ENCODE measurements at places on chromosomes 11 and 22. TPM values are rescaled to one million over a fixed set of nuclear protein-coding genes. Genes with fewer than 3 reads are reported as not detected.

DNA sequence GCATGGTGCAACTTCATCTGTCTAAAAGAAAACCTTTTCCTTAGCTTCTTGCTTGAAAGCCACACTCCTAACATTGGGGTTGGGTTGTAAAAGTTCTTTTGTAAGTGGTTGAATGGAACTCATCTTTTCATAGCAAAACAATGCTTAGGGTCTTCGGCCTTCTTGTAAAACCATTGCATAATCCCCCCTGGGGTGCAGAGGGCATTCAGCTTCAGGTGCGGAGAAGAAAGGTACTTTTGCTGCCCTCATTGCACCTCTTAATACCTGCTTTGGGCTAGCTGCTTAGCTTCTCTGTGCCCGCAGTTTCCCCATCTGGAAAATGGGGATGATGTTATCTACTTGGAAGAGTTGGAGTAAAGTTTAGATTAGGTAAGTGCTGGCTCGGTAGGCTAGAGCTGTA is 10.1 kb downstream of the TEAD1 start:
- peaks cover 3% of the 10 kb centered on the region for H3K36me3 ChIP-seq
- no peak overlapping the region for H3K4me3 ChIP-seq
- H3K27me3 ChIP-seq = no peaks in the 10 kb centered on the region

GRCh38 chr11:111718859-111719258 is 47.3 kb downstream of the PPP2R1B start:
- no peaks in the 10 kb centered on the region for H3K27me3 ChIP-seq
- H3K27ac ChIP-seq = no peak overlapping the region
- H3K36me3 ChIP-seq = peaks cover 41% of the 10 kb centered on the region
- DNase-seq = no peak
- peaks cover 4% of the 10 kb centered on the region for H3K4me1 ChIP-seq

- no peaks in the 10 kb centered on the region for H3K27me3 ChIP-seq
- H3K4me3 ChIP-seq = no peak overlapping the region
- H3K4me1 ChIP-seq = no peaks in the 10 kb centered on the region
- peak; percentile 83 for DNase-seq
- H3K36me3 ChIP-seq = no peaks in the 10 kb centered on the region
Measured at GRCh38 chr22:49209452-49210195, 618.0 kb downstream of the BRD1 start.

DNA sequence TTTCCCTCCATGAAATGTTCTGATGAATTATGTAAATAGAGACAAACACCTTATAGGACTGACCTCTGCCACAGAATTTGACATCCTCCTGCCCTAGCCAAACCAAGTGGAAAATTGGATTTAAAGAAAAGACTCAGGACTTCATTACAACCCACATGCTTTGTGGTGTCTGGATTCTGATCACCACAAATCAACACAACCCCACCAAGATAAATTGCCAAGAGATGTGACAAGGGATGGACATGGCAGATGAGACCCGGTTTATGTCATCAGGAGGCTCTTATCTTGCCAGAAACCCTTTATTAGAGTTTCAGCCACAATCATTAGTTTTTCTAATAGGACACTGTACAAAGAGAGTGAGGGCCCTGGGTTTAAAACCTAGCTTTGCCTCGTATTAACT is 57.9 kb upstream of the SLC6A5 start:
- H3K36me3 ChIP-seq = no peaks in the 10 kb centered on the region
- no peak overlapping the region for H3K4me3 ChIP-seq
- no peak overlapping the region for H3K27ac ChIP-seq
- H3K27me3 ChIP-seq = no peaks in the 10 kb centered on the region
- no peak for DNase-seq

DNA sequence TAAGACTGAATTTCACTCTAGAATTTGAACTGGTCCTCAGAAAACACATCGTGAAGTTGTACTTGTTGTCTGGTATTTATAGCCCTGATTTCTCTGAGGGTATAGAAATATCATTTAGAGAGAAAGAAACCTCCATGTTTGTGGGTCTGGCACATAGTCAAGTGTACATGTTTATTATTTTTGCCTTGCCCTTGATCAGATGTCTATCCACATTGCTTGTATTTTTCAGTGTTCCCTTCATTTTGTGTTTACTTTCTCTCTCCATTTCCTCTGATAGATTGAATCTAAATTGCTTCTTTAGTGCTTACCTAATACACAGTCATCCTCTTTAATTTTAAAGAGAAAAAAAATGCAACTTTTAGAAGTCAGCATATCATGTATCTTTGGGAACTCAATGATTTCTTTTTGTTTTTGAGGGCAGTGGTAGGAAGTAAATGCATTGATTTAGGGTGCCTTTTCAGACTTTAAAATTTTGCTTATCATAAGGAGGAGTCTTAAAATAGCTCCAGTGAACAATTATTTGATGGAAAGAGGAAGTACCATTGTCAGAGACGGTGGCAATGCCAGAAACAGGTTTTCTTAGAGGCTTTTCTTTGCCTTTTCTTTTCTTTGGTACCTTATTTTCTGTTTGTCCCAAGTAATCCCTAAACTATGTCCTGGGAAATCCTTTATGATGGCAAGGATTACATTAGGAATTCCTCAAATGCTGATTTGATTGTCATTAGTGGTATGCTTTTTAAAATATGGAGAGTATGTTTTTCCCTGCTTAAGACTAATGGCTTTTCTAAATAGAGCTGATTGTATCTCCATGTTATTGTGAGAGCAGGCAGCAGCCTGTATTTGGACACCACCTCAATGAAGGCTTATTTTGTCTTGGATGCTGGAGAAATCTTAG is 29.8 kb upstream of the TECTA start:
- H3K27me3 ChIP-seq = no peaks in the 10 kb centered on the region
- H3K4me3 ChIP-seq = no peak overlapping the region
- H3K36me3 ChIP-seq = peaks cover 5% of the 10 kb centered on the region
- DNase-seq = no peak

DNA sequence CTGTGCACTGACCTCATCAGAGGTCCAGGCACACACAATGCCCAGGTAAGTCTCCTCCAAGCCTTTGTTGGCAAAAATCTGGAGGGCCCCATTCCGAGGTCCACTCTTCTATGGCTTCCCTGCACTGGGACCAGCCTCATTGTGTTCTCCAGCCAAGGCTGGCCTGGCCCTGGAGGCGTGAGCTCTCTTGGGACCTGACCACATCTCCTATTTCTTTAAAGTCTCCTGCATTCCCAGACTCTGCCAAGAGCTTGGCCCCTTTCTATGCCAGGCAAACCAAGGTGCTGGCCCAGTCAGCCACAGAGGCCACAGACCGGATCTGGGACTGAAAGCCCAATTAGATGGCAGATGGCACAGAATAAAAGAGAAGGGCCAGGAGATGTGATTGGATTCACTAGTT is 55.1 kb downstream of the C11orf58 start:
- peaks cover 16% of the 10 kb centered on the region for H3K4me1 ChIP-seq
- no peak for DNase-seq
- H3K27ac ChIP-seq = no peak overlapping the region
- H3K36me3 ChIP-seq = no peaks in the 10 kb centered on the region
- no peak overlapping the region for H3K4me3 ChIP-seq

DNA sequence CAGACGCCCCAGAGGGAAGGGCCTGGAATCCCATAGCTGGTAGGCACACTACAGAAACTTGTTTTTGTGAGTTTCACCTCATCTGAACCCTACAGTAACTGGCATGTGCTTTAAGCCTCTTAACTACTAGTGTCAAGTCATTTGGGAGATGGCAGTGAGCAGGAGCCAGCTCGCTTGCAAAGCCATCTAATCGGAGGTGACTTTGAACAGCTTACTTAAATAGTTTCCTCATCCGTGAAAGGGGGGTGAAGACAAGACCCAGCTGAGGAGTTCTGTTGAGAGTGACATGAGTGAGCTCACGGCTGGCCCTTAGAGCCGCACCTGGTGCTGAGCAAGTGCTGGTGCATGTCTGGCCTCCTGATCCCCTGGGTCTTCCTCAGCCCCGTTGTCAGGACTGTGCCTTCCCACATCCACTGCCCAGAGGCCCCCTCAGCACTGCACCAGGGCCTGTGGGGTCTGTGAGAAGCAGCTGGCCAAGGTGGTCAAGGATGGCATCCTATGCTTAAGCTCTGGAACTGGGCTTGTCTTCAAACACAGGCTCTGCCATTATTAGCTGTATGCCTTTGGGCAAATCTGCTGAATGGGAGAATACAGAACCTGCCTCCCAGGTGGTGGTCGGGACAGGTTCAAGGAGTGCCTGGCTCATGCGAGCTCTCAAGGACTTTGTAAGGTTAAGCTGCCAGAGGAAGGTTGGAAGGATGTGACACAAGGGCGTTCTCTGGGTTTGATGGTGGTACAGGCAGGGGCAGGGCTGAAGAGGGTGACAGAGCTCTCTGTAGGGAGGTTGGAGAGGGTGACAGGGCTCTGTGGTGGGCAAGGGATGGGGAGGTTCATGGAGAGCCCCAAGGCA is 27.3 kb downstream of the INCENP start:
- H3K4me3 ChIP-seq = no peak overlapping the region
- H3K27ac ChIP-seq = no peak overlapping the region
- H3K36me3 ChIP-seq = peaks cover 18% of the 10 kb centered on the region
- H3K27me3 ChIP-seq = no peaks in the 10 kb centered on the region
- no peak for DNase-seq

DNA sequence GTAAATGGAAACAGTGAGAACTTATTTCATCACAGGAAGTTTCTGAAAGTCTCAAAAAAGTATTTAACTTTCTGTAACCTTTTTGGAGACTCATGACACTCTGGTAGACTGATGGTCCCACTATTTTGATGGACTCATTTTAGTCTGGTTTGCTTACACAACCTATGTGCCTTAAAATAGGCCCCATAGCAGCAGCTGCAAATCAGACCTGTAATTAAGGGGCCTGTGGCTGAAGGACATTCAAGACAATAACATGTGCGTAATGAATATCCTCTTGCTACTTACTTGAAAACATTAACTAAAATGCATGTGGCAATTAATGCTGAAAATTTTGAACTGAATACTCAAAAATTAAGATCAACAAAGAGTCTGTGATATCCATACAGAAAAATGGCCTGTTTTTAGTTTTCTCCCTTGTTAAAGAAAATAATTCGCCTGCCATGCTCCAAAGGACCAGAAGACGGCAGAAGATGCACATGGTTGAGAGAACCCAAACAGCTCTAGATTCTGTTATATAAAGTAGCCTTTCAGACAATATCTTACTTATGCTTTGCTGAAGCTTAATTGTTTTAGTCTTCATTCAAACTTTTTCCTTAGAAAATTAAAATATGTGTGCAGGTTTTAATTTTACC is 568.5 kb downstream of the KCNA4 start:
- no peak overlapping the region for H3K27ac ChIP-seq
- peak; percentile 67 for DNase-seq
- no peaks in the 10 kb centered on the region for H3K27me3 ChIP-seq
- H3K4me3 ChIP-seq = no peak overlapping the region

DNA sequence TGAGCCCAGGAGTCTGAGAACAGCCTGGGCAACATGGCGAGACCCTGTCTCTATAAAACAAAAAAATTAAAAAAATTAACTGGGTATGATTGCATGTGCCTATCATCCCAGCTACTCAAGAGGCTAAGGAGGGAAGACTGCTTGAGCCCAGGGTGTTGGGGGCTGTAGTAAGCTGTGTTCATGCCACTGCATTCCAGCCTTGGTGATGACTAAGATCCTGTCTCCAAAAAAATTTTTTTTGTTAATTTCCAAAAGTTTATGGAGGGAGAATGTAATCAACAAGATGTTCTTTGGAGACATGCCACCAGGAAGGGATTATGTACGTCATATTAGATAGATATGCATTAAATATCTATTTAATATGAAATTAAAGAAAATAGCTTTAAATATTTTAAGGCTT is 267.5 kb downstream of the SBF2 start:
- H3K27ac ChIP-seq = no peak overlapping the region
- DNase-seq = no peak
- H3K4me3 ChIP-seq = no peak overlapping the region
- peaks cover 8% of the 10 kb centered on the region for H3K36me3 ChIP-seq
- peaks cover 3% of the 10 kb centered on the region for H3K4me1 ChIP-seq

DNA sequence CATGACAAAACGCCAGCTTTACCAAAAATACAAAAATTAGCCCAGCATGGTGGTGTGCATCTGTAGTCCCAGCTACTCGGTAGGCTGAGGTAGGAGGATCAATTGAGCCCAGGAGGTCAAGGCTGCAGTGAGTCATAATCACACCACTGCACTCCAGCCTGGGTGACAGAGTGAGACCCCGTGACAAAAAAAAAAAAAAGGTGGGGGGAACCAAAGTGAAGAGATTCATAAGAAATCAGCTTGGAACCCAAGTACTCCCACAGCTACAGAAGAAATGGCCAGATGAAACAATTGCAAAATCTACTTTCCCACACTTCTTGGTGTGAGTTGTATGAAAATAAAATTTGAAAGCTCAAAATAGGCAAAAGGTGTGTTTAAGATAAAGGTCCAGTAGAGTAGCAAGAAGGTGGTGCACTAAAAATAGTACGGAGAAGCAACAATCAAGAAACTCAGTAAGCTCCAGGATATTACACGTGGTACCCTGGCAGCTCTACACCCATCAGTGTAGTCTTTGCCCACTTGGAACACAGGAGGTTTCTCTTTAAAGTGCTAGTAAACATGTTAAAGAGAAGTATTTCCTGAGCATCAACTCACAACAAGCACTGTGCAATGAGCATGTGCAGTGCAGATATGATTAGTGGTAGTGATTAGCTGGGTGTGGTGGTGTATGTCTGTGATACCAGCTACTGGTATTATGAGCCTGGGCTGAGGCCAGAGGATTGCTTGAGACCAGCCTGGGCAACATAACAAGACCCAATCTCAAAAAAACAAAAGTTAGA is 5.3 kb downstream of the HARBI1 start:
- H3K4me1 ChIP-seq = peaks cover 7% of the 10 kb centered on the region
- no peaks in the 10 kb centered on the region for H3K36me3 ChIP-seq
- no peak overlapping the region for H3K27ac ChIP-seq
- no peak for DNase-seq

DNA sequence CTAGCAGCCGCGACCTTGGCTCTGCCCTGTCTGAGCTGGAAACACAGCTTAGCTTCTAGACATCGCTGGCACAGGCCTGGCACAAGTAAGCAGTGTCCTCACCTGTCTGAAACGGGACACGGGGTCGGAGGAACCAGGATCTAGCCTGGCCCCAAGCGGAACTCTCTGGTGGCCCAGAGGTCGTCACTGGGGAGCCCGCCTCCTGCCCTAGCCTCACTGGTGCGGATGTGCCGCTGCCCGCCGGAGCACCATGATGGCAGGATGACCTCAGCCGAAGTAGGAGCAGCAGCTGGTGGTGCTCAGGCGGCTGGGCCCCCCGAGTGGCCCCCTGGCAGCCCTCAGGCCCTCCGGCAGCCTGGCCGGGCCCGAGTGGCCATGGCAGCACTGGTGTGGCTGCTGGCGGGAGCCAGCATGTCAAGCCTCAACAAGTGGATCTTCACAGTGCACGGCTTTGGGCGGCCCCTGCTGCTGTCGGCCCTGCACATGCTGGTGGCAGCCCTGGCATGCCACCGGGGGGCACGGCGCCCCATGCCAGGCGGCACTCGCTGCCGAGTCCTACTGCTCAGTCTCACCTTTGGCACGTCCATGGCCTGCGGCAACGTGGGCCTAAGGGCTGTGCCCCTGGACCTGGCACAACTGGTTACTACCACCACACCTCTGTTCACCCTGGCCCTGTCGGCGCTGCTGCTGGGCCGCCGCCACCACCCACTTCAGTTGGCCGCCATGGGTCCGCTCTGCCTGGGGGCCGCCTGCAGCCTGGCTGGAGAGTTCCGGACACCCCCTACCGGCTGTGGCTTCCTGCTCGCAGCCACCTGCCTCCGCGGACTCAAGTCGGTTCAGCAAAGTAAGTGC is 871 bp downstream of the SLC35E4 start:
- H3K36me3 ChIP-seq = no peaks in the 10 kb centered on the region
- H3K4me3 ChIP-seq = peak overlapping the region; percentile 65
- no peaks in the 10 kb centered on the region for H3K27me3 ChIP-seq
- H3K4me1 ChIP-seq = peaks cover 9% of the 10 kb centered on the region
- no peak for DNase-seq

EPS8L2 gene
- total RNA-seq = 166 TPM

KRTAP5-8 gene
- not detected for total RNA-seq

Measured in lung (tissue), 17 donors.